A549 treated with AZD2906 at 1 μM for 4 hours (cell line): ENCODE measurements at places on chromosomes 1 and 21. TPM values are rescaled to one million over a fixed set of nuclear protein-coding genes. Genes with fewer than 3 reads are reported as not detected.

LIN28A gene
- 0.02 TPM in 1 of 5 replicates, not detected in the others for total RNA-seq

ATP5PB gene
- total RNA-seq = 229 to 276 TPM (median 243 TPM) in 5 replicates

ST6GALNAC5 gene
- total RNA-seq = 0.09 to 0.22 TPM (median 0.11 TPM) in 5 replicates

CCDC185 gene
- 0.03 to 0.05 TPM (median 0.03 TPM) in 3 of 5 replicates, not detected in the others for total RNA-seq

LY9 gene
- 0.12 to 0.23 TPM (median 0.15 TPM) in 5 replicates for total RNA-seq

LRRC71 gene
- total RNA-seq = 0.06 to 0.19 TPM (median 0.15 TPM) in 5 replicates

FOXE3 gene
- total RNA-seq = 0.06 to 0.09 TPM (median 0.08 TPM) in 3 of 5 replicates, not detected in the others

PTGER3 gene
- 0.01 TPM in 1 of 5 replicates, not detected in the others for total RNA-seq

CELA3A gene
- not detected in 5 replicates for total RNA-seq

ZNF672 gene
- total RNA-seq = 14.3 to 20.1 TPM (median 19.5 TPM) in 5 replicates

NLRP3 gene
- total RNA-seq = 0.02 TPM in 1 of 5 replicates, not detected in the others

FCAMR gene
- not detected in 5 replicates for total RNA-seq

DNASE2B gene
- 0.06 TPM in 1 of 5 replicates, not detected in the others for total RNA-seq

C1orf21 gene
- 7.9 to 13.6 TPM (median 10.7 TPM) in 5 replicates for total RNA-seq

PGLYRP4 gene
- total RNA-seq = not detected in 5 replicates

SPRR2A gene
- not detected in 5 replicates for total RNA-seq

TAS1R1 gene
- 0.03 TPM in 1 of 5 replicates, not detected in the others for total RNA-seq

SPRR4 gene
- total RNA-seq = not detected in 5 replicates

PCAT6 gene
- total RNA-seq = 2.6 to 4.4 TPM (median 3.5 TPM) in 5 replicates

GNAI3 gene
- total RNA-seq = 4.5 to 5.9 TPM (median 5.1 TPM) in 5 replicates

RIPPLY3 gene
- total RNA-seq = 0.33 to 0.67 TPM (median 0.54 TPM) in 5 replicates

GPR89A gene
- total RNA-seq = 14.4 to 17.3 TPM (median 15.2 TPM) in 5 replicates

HSD3B2 gene
- total RNA-seq = not detected in 5 replicates

HHIPL2 gene
- 9.1 to 11.6 TPM (median 9.8 TPM) in 5 replicates for total RNA-seq

TEX38 gene
- not detected in 5 replicates for total RNA-seq

S100B gene
- total RNA-seq = not detected in 5 replicates

MROH9 gene
- not detected in 5 replicates for total RNA-seq

INAVA gene
- 37.0 to 53.3 TPM (median 44.3 TPM) in 5 replicates for total RNA-seq

SWT1 gene
- 1.3 to 1.9 TPM (median 1.6 TPM) in 5 replicates for total RNA-seq

EPHA10 gene
- 0.95 to 1.4 TPM (median 1.1 TPM) in 5 replicates for total RNA-seq

TMEM69 gene
- total RNA-seq = 17.2 to 19.6 TPM (median 19.3 TPM) in 5 replicates

HSD3B1 gene
- total RNA-seq = 0.03 TPM in 1 of 5 replicates, not detected in the others

RNASEL gene
- total RNA-seq = 1.4 to 2.0 TPM (median 1.7 TPM) in 5 replicates

GNAT2 gene
- total RNA-seq = 0.07 to 0.10 TPM in 2 of 5 replicates, not detected in the others

ITGB2 gene
- total RNA-seq = 0.48 to 0.85 TPM (median 0.84 TPM) in 5 replicates

CELSR2 gene
- total RNA-seq = 3.7 to 5.0 TPM (median 4.7 TPM) in 5 replicates

CRP gene
- not detected in 5 replicates for total RNA-seq

RO60 gene
- 23.9 to 34.0 TPM (median 24.4 TPM) in 5 replicates for total RNA-seq

HES5 gene
- not detected in 5 replicates for total RNA-seq

LCE2C gene
- not detected in 5 replicates for total RNA-seq

PLCH2 gene
- 0.17 to 0.40 TPM (median 0.31 TPM) in 5 replicates for total RNA-seq

MCOLN2 gene
- 1.9 to 2.1 TPM (median 2.0 TPM) in 5 replicates for total RNA-seq

MAPKAPK2 gene
- 87.7 to 107 TPM (median 101 TPM) in 5 replicates for total RNA-seq

OR14K1 gene
- total RNA-seq = not detected in 5 replicates

CHI3L1 gene
- 0.11 TPM in 1 of 5 replicates, not detected in the others for total RNA-seq
